Stimulated activated CD4-positive, alpha-beta T cell treated with anti-CD3 and anti-CD28 coated beads, Interleukin-4, amount 100 ng/mL, for 1 hour (primary cell): ENCODE measurements at places on chromosomes 5 and 9.

GRCh38 chr9:85431339-85432102 is 310.2 kb downstream of the AGTPBP1 start:
- no peak for DNase-seq

GRCh38 chr9:27474305-27474704 is 49.8 kb upstream of the IFNK start:
- no peak for DNase-seq

DNA sequence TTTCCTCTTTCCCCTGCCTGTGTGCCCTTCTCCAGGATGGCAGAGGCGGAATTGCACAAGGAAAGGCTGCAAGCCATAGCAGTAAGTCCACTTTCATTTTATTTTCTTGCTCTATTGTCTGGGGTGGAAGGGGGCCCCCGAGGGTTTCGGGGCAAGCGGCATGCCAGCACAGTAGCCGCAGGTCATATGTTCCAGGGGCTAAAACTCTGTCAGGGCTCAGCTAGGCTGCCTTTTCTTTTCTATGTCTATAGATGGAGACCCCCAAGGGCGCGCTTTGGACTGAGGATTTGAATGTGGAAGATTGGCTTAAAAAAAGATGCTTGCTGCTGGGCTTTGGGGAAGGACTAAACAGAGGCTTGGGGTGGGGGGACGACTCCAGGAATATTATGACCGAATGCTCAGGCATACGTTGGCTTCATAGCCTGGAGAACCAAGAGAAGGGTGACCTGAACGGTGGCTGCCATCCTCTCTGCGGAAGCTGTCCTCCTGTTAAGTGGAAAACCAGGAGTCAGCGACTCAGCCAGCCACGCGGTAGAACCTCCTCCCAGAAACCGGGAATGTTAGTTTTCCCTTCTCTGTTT is 545 bp downstream of the PALM2AKAP2 start:
- DNase-seq: no peak

GRCh38 chr9:34380511-34381315 is 4.0 kb upstream of the MYORG start:
- peak; percentile 76 for DNase-seq

- DNase-seq: no peak
Observed at GRCh38 chr5:67971971-67972821, 243.4 kb upstream of the PIK3R1 start.

DNA sequence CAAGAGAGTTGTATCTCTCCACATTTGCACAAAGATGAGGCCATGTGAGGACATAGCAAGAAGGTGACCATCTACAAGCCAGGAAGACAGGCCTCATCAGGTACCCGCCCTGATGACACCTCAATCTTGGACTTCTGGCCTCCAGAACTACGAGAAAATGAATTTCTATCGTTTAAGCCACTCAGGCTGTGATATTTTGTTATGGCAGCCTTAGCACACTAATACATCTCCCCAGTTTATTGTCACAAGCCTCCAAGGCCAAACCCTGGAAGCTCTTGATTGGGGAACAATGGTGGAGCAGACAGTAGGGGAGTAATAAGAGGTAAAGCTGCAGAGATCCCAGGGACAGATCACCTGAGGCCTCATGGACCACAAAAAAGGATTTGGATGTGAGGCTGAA is 7.7 kb upstream of the P4HA2 start:
- DNase-seq: no peak
